SK-N-SH (cell line): ENCODE measurements at places on chromosomes 5 and 9. TPM values are rescaled to one million over a fixed set of nuclear protein-coding genes. Genes with fewer than 3 reads are reported as not detected.

Gene CDH6
- 1.1 and 1.4 TPM in 2 replicates for polyA plus RNA-seq

- DNase-seq = no peak
These were observed 235.9 kb downstream of the FER start for GRCh38 chr5:108983461-108984092.

- DNase-seq = no peak
These were observed 501.4 kb upstream of the ST8SIA4 start for GRCh38 chr5:101404531-101404930.

DNA sequence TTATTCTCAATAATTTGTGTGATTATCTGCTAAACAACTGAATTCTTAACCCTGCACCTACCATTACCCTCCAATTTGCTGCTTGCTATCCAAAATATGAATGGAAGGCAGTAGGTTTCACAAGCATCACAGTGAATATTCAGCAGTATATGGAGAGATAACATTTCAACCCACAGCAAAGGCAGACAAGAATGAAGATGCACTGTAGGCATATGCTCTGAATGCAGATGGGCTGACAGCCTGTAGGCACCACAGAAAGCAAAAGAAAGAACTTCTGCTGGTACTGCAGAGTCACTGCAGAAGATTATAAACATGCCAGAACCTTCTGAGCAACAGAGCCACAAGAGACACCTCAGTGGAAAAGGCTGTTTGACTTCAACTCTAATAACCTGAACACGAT, 63.6 kb upstream of the SLC12A2 start:
- no peak for DNase-seq

GRCh38 chr5:128036950-128037349, 46.6 kb upstream of the SLC12A2 start:
- no peak for DNase-seq

- peak; percentile 62 for DNase-seq
These were observed 48.2 kb upstream of the ASS1 start for GRCh38 chr9:130396581-130396980.

- no peak for DNase-seq
These were observed 23.8 kb downstream of the CPLX2 start for GRCh38 chr5:175895215-175895614.

DNA sequence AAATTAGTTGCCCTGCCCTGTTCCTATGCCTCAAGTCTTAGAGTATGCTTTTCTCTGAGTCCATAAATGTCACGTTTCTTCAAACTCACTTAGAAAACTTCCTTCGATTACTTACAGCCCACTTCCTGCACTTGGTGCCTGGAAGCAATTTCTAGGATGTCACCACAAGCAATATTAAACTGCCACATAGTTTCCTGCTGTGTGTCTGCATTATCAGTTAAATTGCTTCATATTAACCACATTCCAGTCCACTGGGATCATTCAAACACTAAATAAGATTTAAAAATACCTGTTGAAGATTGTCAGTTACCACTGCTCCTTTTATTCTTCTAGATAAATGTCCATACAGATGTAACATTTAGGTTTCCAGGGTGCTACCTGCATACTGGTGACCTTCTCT, 4.1 kb downstream of the DENND1A start:
- no peak for DNase-seq

GRCh38 chr9:104906441-104907277, 21.3 kb downstream of the ABCA1 start:
- no peak for DNase-seq

Gene GRIN3A
- polyA plus RNA-seq = not detected in 2 replicates

Gene TRIP13
- polyA plus RNA-seq = 21.2 and 24.1 TPM in 2 replicates

Gene INSL6
- polyA plus RNA-seq = not detected in 2 replicates

GRCh38 chr5:90336752-90337151, 72.8 kb downstream of the CETN3 start:
- no peak for DNase-seq

Gene SPATA31D1
- polyA plus RNA-seq = not detected in 2 replicates

DNA sequence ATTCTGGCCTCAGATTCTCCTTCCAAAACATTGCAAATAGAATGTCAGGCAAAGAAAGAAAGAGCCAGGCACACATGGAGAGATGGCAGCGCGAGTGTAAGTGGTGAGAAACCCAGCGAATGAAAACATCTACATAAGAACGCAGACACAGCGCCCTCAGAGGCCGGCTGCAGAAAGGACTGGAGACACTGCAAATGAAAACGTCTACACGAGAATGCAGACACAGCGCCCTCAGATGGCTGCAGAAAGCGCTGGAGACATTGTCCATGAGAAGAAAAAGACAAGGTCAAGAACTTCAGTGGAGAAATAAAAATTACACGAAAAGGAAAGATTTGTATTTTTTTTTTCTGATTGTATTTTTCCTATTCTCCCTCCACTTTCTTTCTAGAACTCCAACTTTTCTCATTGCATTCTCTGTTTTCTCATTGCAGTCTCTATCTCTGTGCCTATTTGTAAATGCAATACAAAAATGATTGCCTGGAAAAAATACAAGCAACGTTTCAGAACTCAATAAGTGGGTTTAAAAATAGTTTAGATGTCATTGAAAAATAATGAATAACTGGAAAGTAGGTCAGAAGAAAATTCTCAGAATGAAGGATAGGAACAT, 117.9 kb upstream of the LPCAT1 start:
- DNase-seq = peak; percentile 82

DNA sequence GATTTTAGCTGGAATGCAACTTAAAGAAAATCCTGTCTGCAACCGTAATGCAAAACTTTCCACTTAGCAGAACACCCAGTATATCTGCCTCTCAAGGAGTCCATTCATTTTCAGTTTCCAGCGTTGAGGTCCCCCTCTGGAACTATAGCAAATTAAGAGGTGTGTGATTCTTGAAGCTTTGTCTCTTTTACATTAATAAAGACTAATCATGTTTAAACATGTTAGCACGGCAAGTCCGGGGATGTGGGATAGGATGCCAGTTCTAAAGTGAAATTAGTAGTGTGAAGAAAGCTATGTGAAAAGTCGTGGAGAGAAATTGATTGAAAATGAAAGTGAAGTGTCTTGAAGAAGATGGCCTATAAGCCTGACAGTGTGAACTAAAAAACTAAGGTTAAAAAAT, 429.1 kb downstream of the NR2F1-AS1 start:
- DNase-seq = no peak

- DNase-seq = no peak
These were observed 470.6 kb downstream of the CCDC171 start for GRCh38 chr9:16023446-16023845.

Gene CLK4
- polyA plus RNA-seq = 7.5 and 10.1 TPM in 2 replicates

Gene ARL10
- 4.6 and 7.8 TPM in 2 replicates for polyA plus RNA-seq

Gene GRIN1
- 0.03 TPM in 1 of 2 replicates, not detected in the other for polyA plus RNA-seq

Gene PDLIM4
- 45.1 and 57.1 TPM in 2 replicates for polyA plus RNA-seq

Gene SEC61B
- 154 and 174 TPM in 2 replicates for polyA plus RNA-seq

Gene BTNL3
- not detected in 2 replicates for polyA plus RNA-seq

Gene SVEP1
- polyA plus RNA-seq = 0.10 and 0.11 TPM in 2 replicates

- DNase-seq = no peak
These were observed 4.1 kb upstream of the KCNMB1 start for GRCh38 chr5:170393235-170393634.

DNA sequence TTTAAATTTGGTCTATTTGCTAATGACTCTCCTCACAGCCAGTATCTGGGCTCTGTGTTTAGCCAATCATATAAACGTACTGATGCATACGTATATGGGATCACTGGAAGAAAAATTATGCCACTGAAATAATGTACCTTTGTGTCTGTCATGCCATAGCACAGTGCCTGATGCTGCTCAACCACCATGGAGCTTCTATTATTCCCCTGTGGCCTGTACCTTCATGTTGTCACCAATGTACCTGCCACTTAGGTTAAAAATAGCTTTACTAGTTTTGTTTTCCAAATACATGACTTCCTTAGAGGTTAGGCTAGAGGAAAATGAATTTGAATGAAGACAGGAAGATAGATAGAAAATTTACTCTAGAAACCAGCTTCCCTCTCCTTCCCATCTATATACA, 34.6 kb downstream of the HACD4 start:
- DNase-seq = no peak

GRCh38 chr5:97098922-97099321, 43.5 kb downstream of the LIX1 start:
- DNase-seq = no peak

- DNase-seq = no peak
These were observed 263.3 kb upstream of the IL12B start for GRCh38 chr5:159593518-159594073.

- no peak for DNase-seq
These were observed 219.3 kb downstream of the KCNN2 start for GRCh38 chr5:114581136-114581535.

Gene FOXD4L4
- polyA plus RNA-seq = 0.13 and 0.19 TPM in 2 replicates

- DNase-seq = peak; percentile 91
These were observed at the start of gene PHYKPL for GRCh38 chr5:178232124-178232919. Gene PHYKPL, minus strand, starts transcription at chr5:178232802. Its CDS starts 252 bp downstream, at chr5:178232550.

DNA sequence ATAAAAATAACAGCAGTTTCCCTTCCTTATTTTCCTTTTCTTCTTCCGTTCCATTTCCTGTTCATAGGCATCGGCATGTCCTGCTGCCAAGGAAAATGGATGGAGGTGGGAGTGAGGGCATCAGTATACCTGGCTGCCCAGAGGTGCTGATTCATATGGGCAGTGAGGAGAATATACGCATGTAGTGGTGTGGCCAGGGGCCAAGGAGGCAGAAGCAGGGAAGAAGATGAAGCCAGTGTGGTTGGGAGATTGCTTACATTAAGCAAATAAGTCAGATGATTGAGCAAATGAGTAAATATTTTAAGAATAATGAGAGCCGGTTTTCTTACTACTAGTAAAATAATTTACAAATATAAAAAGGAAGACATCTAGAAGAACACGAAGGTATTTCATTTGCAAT, 344.9 kb upstream of the PAPPA start:
- no peak for DNase-seq

DNA sequence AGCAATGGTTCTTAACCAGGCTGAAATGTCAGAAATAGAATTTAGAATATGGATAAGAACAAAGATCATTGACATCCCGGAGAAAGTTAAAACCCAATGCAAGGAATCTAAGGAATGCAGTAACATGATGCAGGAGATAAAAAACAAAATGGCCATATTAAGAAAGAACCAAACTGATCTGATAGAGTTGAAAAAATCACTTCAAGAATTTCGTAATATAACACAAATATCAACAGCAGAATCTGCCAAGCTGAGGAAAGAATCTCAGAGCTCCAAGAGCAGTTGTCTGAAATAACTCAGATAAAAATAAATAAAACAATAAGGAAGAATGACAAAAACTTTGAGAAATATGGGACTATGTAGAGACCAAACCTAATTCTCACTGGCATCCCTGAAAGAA, 37.8 kb upstream of the TAS2R1 start:
- no peak for DNase-seq

- DNase-seq = no peak
These were observed 325.3 kb downstream of the TLE1 start for GRCh38 chr9:81363916-81364480.

Gene ACTBL2
- 0.99 and 1.0 TPM in 2 replicates for polyA plus RNA-seq

Gene TOMM5
- 215 and 255 TPM in 2 replicates for polyA plus RNA-seq

Gene GAS1
- polyA plus RNA-seq = 37.8 and 38.9 TPM in 2 replicates

GRCh38 chr5:126007841-126008240, 415.4 kb upstream of the GRAMD2B start:
- DNase-seq = no peak

DNA sequence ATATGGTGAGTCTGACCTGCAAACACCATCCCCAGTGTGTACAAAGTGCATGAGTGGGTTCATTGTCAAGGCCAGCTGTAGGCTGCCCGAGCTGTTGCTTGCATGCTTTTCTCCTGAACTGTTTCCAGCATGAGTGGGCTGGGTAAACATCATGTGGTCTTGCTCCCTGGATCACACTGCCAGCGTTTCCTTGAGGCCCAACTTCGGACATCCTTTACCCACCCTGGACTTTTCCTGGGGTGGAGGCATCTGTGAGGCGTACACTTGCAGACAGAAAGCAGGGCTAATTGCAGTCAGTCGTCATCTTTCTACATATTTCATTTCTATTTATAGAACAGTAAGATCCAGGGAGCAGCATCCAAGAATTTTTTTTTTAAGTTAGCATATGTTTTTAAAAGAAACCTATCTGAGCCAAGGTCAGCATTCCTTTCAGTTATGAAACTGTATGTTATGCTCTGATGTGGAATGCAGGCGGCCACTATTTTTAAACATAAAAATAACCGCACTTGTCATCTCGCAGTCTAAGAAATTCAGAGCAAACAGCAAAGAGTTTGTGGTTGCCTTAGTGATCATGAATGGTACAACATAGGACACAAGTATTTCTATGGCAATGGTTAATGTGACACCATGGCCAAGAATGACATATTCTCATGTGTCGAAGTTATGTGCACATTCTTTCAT, 106.5 kb upstream of the DMRT1 start:
- DNase-seq = no peak

Gene SLC25A2
- polyA plus RNA-seq = not detected in 2 replicates

Gene CREB3
- polyA plus RNA-seq = 33.9 and 38.6 TPM in 2 replicates

DNA sequence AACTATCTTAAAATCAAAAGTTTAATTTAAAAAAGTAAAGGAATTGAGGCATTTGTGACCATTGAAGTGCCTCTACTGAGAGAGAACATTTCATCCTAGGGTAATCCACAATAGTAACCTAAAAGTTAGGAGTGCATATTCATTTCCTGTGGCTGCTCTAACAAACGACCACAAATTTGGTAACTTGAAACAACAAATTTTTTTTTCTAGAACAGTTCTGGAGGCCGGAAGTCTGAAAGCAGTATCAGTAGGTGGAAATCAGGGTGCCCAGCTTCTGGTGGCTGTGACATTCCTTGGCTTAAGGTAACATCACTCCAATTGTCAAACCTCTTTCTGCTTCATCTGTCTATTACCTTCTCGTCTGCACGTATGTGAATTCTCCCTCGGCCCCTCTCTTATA, 67.1 kb upstream of the SSBP2 start:
- no peak for DNase-seq

- no peak for DNase-seq
These were observed 41.7 kb upstream of the CLINT1 start for GRCh38 chr5:157900644-157901043.

DNA sequence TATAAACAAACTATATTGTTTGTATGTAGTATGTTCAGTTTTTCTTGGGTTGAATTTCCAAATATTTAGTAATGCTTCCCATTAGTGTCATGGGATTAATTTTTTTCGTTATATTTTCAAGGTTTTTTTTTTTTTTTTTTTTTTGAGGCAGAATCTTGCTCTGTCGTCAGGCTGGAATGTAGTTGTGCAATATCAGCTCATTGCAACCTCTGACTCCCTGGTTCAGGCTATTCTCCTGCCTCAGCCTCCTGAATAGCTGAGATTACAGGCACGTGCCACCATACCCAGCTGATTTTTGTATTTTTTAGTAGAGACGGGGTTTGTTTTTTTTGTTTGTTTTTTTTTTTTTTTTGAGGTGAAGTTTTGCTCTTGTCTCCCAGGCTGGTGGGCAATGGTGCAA, 10.6 kb downstream of the DDX46 start:
- DNase-seq = no peak

- no peak for DNase-seq
These were observed 138.6 kb downstream of the TRIO start for GRCh38 chr5:14281746-14282181.

Gene PCDHGB3
- polyA plus RNA-seq = 0.53 and 0.63 TPM in 2 replicates

GRCh38 chr9:137077010-137077747, at the start of gene UAP1L1:
Gene UAP1L1, plus strand, starts transcription at chr9:137077517. Its CDS starts 16 bp downstream, at chr9:137077533.
- peak; percentile 85 for DNase-seq

GRCh38 chr5:137997726-137998213, 35.1 kb downstream of the FAM13B start:
- DNase-seq = no peak

Gene ZNF474
- 0.08 and 0.21 TPM in 2 replicates for polyA plus RNA-seq

GRCh38 chr5:135993335-135993879, 35.4 kb upstream of the TGFBI start:
- DNase-seq = no peak
